Neural crest cell (in vitro differentiated cells): ENCODE measurements at places on chromosomes 6 and 20. TPM values are rescaled to one million over a fixed set of nuclear protein-coding genes. Genes with fewer than 3 reads are reported as not detected.

Gene UBE2C
- 202 and 212 TPM in 2 replicates for total RNA-seq

Gene ANKEF1
- total RNA-seq = 3.7 and 3.8 TPM in 2 replicates

DNA sequence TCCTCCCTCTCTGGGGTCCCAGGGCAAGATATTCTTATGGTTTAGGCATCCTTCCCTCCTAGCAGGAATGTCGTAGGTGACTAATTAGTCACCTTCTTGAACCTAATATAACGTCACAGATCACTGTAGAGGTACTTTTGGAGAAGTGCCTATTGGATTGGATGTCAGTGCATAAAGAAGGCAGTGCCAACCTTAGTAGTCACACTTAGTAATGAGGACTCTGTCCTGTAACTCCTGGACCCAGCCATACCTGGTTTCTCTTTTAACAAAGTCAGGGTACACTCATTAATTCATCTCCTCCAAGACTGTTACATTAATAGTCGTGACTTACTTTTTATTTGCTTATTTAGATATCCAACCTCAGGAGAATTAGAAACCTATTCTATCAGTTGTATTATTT lies 20.0 kb downstream of the VTA1 start:
- no peak for DNase-seq

- DNase-seq = no peak
Observed at GRCh38 chr20:8953300-8953699, 115.6 kb upstream of the PLCB4 start.

- DNase-seq = no peak
Observed at GRCh38 chr6:151239603-151240035, at the start of gene AKAP12. TSS of gene AKAP12 (plus strand) at chr6:151239967. CDS start at chr6:151240563, 596 bp downstream.

DNA sequence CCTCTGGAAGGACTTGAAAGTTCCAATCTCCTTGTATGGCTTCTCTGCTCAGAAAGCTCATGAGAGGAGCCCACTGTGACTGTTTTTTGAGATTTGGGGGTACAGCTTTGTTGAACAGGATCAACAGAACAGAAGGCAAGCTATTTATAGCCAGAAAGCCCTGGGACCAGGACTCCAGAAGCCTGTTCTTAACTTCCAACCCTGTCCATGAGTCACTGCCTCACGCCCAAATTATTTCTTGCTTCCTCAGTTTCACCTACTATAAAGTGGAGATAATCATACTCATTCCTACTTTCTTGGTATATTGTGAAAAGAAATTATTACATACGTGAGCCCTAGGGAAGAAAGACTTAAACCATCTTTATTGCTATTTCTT lies 100.9 kb upstream of the MARCKS start:
- no peak for DNase-seq

DNA sequence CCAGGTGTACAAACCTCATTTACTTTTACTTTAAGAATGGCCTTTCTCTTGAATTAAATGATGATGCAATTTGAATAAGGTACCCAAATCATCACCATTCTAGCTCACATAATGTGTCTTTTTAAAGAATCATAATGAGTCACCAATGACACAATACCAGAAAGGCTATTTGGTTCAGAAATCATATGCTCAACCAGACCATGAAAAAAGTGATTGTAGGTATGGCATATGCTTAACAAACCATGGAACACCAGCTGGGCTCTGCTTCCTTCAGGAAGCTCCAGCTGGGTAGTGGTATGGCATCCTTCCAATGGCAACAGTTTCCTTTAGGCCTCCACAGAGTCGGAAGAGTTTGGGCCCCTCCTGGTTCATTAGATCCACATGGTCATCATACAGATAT lies 128.2 kb downstream of the FRK start:
- DNase-seq = no peak

DNA sequence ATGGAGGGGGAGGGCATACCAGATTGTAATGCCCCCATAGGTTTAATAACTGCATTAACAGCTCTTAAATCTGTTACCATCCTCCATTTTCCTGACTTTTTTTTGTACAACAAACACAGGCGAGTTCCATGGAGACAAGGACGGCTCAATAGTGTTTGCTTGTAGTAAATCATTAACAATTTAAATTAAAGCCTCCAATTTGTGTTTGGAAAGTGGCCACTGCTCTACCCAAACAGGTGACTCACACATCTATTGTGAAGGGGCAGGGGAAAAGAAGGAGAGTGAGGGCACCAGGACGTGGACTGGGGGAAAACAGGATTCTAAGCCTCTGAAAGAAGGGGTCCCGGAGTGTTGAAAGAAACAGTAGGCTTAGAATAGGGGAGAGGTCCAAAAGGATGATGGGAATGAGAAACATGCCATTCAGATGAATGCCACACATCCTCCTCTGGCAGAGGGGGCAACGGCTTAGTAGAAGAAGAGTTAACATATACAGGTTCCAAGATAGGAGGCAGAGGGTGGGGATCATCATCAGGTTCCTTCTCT lies 6.9 kb downstream of the GLYATL3 start:
- DNase-seq = no peak
